ENCODE measurements at places on chromosomes 5 and 9. TPM values are rescaled to one million over a fixed set of nuclear protein-coding genes. Genes with fewer than 3 reads are reported as not detected.

DNA sequence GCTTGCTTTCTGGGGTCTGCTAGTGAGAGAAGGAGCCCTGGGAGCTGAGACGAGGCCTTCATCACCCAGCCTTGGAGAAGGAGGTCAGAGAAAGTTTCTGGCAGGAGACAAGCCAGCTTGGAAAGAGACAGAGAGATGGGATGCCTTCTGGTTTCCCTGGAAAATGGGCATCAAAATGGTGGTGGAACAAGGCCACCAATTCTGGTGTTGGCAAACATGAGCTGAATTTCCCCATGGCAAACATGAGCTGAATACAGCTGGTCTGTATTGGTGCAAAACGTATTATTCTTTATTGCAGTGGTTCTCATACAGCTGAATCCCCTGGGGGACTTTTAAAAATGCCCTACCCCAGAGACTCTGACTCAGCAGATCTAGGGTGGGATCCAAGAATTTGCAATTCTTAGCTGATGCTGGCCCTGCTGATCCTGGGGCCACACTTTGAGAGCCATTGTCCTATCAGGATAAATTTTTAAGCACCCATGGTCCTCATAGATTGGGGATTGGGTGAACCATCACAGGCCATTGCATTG lies 39.1 kb upstream of the S1PR3 start:
- no peak overlapping the region for H3K27ac ChIP-seq
- peaks cover 30% of the 10 kb centered on the region for H3K27me3 ChIP-seq
- DNase-seq, result no peak
- H3K4me1 ChIP-seq, result peaks cover 12% of the 10 kb centered on the region

DNA sequence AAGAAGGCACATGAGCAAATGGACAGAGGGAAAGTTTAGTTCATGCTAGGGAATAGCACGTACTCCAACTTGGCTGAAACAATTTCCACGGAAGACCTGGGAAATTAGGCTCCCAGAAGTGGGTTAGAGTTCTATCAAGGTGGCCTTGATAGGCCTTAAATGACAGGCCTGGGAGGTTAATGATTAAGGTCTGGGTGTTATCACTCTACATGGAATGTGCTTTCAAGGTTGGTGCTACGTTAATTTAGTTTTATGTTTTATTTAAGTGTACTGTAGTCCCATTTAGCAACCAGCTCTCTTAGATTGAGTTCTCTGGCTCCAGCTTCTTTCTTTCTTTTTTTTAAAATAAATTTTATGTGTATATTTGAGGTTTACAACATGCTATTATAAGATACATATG lies 121.4 kb upstream of the MEF2C start:
- DNase-seq, result no peak
- no peak overlapping the region for H3K4me3 ChIP-seq
- H3K27me3 ChIP-seq, result no peaks in the 10 kb centered on the region
- no peaks in the 10 kb centered on the region for H3K36me3 ChIP-seq

DNA sequence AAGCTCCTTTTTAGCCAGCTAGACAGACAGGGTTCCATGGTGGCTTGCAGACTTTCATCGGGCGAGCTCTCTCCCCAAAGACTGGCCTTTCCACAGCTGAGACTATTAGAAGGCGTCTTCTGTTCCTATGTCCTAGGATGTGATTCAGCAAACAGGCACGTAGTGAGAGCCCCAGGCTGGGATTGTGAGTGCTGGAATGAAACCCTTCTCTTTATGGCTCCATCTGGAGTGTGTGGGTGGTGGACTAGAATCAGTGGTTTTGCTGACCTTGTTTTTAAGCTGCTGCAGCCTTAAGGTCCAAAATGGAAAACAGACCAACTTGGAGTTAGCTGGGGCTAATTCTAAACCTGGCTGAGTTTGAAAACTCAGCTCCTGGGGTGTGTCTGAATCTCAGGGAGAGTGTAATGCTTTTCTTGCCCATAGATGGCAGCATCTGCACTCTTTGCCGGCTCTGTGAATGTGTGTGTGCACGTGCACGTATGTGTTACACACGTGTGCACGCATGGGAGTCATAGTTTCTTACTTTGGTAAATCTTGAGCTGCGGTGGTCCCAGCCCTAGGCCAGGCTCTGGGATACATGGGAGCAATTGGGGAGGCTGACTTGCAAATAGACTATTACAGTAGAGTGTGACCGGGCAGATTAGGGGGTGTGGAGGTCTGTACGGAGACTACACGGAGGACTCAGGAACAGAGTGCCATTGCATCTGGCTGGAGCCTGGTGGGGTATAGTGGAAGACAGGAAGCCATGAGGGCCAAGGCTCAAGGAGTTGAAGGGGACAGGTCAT lies 10.7 kb downstream of the GSN start:
- peaks cover 11% of the 10 kb centered on the region for H3K4me1 ChIP-seq
- DNase-seq, result peak; percentile 76
- no peak overlapping the region for H3K27ac ChIP-seq
- no peak overlapping the region for H3K4me3 ChIP-seq

The FEM1C gene
- total RNA-seq, result 15.8 TPM

The CXCL14 gene
- total RNA-seq, result not detected

Measured in activated CD4-positive, alpha-beta T cell treated with anti-CD3 and anti-CD28 coated beads for 36 hours (primary cell).